ENCODE measurements at places on chromosomes 7 and 10.
A peak's percentile ranks its signal among the peaks of the same experiment; 100 is the strongest.

DNA sequence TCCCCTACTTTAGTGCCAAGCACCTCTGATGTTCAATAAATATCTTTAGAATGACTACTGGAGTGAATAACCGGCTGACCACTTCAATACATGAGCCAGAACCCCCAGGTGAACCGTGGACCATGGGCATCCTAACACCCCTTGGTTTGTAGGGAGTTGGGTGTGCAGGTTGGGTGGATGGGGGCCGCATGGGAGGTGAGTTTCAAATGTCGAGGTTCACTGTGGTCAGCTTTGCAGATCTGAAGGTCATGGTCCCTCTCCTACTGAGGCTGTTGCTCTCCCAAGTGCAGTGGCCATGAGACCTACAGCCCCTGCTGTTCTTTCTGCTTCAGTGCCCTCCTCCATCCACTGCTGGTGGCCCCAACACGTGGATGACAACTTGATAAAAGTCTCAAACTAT, 178.0 kb upstream of the MKI67 start:
- DNase-seq, result no peak

DNA sequence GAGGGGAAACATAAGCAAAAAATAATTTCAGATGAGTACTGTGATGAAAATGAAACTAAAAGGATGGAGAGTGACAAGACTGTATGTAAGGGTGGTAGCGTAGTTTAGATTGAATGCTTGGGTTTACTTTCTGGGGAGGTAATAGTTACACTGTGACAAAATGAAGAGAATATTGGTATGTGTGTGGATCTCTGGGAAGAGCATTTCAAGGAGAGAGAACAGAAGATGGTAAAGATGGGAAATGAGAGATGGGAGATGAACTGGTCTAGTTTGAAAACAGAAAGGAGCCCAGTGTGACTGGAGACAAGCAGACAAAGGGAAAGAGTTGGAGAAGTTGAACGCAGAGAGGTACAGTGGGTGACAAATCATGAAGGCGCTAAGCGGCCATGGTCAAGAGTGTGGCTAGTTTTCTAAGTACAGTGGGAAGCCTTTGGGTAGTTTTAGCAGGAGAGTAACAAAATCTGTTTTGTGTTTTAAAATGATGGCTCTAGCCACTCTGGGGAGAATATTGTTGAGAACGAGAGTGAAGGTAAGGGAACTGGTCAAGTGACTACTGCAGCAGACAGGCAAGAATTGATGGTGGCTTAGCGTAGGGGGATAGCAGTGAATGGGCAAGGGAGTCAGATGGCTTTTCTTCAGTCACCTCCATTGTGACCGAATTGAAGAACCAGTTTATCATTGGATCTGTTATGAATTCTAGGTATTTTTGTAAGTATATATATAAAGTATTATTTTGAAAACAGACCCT, 22.6 kb downstream of the PALS2 start:
- DNase-seq, result no peak

GRCh38 chr7:111672901-111673300, 110.6 kb upstream of the IMMP2L start:
- no peak for DNase-seq

DNA sequence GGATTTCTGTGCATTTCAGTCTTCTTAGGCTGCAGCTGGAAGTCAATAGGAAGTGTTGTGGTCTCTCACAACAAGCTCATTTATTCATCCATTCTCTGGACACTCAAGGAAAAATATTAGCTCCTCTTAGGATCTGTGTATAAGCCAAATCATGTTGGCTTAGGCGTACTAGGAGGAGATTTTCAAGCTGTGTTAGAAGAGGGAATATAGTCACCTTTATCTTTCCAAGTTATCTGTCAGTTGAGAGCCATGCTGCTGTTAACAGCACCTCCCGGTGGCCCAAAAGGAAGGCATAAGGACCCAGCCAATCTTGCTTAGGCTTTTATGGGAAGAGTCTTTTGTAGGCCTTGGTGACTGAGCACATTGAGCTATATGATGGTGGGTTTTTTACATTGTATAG, 220.0 kb downstream of the LRMDA start:
- no peak for DNase-seq

DNA sequence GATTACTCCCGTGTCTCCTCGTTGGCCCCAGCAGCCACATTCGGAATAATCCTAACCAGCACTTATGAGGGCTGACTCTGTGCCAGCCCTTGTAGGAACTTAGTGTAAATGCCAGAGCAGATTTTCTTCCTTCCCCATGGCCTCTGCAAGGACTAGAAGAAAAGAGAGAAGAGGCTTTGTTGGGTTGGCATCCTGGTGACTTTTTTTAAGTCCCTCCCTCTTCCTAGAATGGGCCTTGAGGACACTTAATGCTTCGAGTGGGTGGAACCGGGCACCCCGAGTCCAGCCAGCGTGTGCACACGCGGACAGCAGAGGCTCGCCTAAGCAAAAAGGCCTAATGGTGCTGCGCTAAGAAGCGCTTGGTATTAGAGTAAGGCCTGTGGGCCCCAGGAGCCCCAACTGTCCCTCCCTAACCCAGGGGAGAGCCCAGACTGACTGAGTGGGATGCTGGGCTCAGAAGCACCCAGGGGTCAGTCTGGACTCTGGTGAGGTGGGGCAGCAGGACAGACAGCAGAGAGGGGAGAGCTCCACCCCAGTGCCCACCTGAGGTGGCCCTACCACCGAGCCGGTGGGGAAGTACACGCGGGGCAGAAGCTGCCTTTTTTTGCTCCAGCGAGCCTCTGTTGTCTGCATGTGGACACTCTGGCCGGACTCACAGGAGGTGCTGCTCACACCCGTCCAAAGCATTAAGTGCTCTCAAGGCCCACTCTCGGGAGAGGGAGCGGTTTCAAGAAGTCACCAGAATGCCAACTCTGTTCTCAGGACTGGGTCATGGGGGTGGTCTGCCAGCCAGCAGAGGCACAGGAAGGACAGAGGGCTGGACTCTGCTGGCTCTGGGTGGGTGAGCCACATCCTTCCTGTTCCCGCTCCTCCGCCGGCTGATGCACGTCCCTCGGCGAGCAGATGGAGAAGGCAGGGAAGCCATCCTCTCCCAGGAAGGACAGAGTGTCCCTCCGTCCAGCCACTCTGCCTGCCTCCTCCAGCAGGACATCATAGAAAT, 12.5 kb downstream of the ITPRIP start:
- DNase-seq, result no peak

DNA sequence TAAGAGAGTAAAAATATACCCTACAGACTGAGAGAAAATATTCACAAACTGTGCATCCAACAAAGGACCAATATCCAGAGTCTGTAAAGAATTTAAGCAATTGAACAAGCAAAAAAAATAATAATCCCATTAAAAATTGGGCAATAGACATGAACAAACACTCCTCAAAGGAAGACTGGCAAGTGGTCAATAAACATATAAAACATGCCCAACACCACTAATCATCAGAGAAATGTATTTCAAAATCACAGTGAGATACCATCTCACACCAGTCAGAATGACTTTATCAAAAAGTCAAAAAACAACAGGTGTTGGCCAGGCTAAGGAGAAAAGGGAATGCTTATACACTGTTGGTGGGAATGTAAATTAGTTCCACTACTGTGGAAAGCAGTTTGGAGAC, 21.9 kb upstream of the ZNF804B start:
- no peak for DNase-seq

DNA sequence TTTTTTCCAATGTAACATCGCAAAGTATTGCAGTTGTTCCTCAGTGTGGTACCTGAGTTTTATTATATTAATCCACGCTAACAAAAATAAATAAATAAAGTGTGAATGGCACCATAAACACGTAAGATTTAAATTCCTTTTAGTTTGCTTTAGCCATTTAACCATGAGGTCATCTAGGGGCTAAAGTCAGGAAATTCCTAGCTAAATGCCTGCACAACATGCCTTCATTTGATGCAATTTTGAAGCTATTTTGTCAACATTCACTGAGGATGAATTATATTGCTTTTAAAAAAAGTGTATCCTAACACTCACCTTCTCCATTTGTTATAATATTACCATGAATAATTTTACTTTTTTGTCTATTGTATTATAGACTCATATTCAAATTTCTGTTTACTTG, 714.4 kb downstream of the GATA3 start:
- no peak for DNase-seq

GRCh38 chr7:143210541-143210940, 11.3 kb upstream of the TAS2R40 start:
- no peak for DNase-seq

GRCh38 chr7:140559410-140559809, 80.1 kb upstream of the MKRN1 start:
- DNase-seq, result no peak

GRCh38 chr7:55641273-55641691, 69.0 kb upstream of the VOPP1 start:
- peak; percentile 90 for DNase-seq

GRCh38 chr7:45975367-45975766, 54.3 kb upstream of the IGFBP3 start:
- no peak for DNase-seq

- DNase-seq, result peak; percentile 72
These were observed 185.7 kb downstream of the STK31 start for GRCh38 chr7:23895666-23896096.

DNA sequence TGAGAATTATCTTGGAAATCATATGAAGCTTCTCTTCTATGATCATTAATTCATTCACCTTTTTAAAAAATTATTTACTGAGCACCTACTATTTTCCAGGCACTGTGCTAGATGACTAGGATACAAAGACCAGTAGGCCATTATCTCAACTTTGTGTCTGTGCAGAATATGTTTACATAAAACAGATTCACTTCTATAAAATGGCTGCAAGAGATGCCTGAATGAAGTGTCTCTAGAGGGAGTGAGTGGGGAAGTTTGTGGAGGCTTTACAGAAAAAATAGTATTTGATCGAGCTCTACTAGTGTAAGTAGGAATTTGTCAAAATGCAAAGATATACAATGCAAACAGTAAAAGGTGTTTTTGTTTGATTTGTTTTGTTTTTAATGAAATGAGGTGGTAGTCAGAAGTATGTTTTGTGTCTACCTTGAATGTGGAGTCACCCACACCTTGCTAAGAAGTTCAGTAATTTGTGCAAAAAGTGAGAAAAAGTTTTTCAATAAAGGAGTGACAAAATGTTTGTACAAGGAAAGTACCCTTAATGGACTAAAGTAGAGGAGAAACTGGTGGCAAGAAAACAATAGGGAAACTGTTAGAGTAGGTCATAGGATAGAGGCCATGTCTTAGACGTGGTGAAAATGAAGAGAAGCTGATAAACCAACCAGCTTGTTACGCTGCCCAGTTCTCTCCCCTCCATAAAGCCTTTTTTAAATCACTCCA, 125.5 kb downstream of the KCND2 start:
- DNase-seq, result no peak

DNA sequence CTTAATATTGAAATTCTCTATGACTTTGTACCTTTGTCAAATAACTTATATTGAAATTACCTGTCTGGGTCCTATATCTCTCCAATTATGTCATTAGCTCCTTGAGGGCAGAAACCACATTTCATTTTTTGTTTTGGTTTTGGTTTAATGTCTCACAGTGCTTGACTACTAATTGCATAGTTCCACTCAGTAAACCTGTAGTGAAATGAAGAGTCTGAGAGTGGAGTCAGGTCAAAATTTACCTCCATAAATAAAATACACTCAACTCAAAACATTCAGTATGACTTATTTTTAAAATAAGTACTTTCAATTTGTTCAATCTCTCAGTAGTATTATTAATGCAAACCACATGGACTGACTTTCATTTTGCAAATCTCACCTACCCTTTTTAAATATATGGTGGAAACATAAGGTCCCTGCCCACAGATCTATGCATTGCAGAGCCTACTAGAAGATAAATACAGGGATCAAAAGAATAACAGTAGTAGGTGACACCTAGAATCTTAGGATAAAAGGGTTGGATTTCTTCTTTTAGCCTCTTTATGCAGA, 32.5 kb downstream of the PDE1C start:
- DNase-seq, result no peak

GRCh38 chr7:20393616-20394015, 62.9 kb downstream of the ITGB8 start:
- no peak for DNase-seq

DNA sequence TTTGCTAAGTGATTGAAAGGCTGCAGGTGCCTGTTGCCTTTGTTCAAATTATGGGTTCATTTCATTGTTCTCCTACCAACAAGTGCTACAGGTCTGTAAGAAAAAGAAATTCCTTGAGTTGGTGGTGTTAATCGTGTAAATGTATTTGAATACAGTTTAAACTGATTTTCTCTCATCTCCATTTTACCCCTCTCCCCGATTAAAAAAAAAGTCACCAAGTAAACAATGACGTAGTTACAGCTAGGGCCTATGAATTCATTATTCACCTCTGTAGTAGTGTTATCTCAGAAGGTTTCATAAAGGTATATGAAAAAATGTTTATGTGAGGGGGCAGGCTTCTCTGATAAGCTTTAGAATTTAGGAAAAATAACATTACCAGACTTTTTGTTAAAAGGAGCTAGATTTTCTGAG, 1.1 kb downstream of the REEP3 start:
- no peak for DNase-seq

DNA sequence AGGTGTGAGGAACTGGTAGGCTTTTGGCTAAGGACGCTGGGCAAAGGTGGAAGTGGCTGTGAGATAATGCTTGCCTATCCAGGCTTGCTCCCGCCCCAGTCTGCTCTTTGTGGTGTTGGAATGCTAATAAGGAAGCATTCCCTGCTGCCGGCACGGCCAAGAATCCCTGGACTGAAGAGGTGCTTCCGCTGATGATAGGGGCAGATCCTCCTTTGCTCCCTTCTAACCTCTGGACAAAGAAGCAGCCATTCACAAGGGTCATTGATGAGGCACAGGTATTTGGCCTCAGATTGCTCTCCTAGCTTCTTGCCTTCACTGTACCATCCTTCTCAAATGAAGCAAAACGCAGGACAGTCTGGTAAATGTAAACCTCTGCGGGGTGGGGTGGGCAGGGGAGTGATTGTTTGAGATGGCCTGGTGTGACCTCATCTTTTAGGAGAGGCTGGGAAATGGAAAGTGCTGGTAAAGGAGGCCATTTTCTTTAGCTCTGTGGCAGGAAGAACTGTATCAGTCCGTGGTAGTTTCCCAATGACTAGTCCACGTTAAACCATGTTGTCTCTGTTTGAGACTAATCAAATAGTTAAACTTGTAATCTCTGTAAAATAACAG, 1.7 kb downstream of the PGAM1 start:
- DNase-seq, result peak; percentile 33

DNA sequence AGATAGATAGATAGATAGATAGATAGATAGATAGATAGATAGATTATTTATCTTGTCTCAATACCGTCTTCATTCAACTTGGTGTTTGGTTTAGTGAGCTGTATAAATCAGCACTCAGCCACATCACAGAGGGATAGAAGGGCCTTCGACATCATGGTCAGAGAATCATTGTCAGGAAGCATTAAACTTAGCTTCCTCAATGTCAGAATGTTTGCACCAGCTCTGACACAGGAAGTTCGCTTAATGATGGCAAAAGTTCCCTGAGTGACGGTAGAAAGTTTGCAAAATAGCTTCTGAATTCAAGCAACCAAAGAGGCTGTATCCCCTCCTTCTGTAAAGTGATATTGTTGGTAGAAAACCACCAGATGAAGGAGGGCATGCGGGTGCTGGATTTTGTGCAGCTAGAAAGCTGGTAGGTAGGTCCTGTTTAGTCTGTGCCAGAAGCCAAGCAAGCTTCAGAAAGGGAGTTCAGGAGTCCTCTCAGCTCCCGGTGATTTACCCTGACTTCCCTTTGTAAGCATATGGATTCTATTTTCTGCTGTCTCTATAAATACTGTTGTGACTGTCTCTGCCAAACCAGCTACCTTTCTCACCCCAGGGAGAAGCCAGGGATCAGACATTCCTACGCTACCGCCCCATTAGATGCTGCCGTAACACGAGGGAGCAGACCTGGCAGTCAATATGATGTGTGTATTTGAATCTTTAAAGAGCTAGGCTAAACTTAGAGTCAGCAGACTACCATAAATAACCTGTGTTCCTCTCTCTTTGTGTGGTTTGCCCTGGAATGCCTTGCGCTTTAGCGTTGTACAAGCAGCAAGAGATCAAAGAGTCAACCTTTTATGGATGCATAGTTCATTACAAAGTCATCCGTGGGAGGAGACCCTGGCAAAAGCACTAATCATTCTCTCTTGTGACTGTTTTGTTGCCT, 200.5 kb upstream of the KIAA1217 start:
- DNase-seq, result peak; percentile 97
